AG20443 (cell line): ENCODE measurements at places on chromosomes 7 and 10.

- no peak for DNase-seq
Measured at GRCh38 chr7:123929655-123930054, 4.6 kb downstream of the SPAM1 start.

DNA sequence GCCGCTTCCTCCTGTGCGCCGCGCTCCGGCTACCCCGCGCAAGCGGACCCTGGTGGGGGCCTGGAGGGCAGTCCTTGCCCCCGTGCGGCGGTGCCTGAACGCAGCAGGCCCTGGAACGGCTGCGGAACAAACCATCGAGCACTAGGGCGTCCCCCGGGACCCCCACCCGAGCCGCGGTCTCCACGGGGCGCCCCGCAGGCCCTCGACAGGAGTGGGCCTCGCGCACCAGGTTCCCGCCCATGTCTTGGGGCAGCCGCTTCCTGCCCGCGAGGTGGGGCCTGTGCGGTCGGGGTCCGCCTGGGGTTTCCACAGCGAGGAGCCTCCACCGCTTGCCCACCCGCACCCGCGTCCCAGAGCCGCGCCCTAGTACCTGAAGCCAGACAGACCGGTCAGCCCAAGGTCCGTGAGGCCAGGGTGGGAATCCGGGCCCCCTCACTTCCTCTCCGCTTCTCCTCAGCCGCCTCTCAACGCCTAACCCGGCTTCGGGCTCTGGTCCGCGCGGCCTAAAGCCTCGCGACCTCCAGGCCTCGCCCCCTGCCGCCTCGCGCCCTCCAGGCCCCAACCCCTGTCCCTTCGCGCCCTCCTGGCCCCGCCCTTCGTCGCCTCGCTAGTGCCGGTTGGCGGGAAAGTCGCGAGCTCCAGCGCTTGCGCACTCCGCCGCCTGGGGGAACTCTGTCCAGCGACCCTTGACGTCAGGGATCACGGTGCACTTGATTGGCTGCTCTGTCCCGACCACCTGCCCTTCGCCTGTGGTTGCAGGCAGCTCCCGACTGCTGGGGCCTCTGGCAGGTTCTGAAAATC is 7.0 kb upstream of the GBX1 start:
- DNase-seq, result peak; percentile 55

DNA sequence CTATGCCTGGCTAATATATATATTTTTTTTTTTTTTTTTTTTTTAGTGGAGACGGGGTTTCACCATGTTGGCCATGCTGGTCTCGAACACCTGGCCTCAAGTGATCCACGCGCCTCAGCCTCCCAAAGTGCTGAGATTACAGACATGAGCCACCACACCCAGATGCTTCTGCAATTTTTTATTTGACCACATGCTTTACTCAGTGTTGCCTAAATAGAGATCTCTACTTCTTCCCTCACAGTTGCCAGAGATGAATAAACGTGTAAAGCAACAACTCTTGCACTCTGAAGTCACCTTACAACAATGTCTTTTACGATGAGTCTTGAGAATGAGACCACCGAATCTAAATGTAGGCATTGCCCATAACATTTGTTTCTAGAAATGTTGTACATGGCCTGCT is 107.9 kb upstream of the FRMD4A start:
- DNase-seq, result no peak

GRCh38 chr7:66339141-66339540 is 134.0 kb downstream of the TPST1 start:
- no peak for DNase-seq

GRCh38 chr10:14554091-14554490 is 220.6 kb downstream of the FAM107B start:
- no peak for DNase-seq

DNA sequence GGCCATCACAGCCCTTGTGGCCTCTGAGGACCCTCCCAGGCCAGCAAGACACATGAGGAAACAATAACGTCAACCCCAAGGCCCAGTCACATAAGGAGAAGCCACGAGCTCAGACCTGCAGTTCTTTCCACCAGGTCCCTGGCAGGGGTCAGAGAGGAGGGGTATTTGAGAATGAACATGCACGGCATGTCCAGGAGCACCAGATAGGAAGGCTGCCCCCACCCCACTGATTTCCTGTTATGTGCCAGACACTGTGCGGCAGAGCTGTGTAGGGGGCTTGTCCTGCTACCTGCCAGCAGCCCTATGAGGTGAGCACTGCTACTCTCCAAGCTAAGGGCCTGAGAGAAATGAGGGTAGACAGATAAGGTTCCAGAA is 40.7 kb upstream of the ZMIZ1 start:
- DNase-seq, result no peak

- DNase-seq, result no peak
Measured at GRCh38 chr7:149199234-149199995, 4.1 kb downstream of the ZNF282 start.

- DNase-seq, result no peak
Measured at GRCh38 chr7:91343996-91344629, 79.9 kb downstream of the FZD1 start.

GRCh38 chr7:157757776-157758467 is 421.1 kb downstream of the DNAJB6 start:
- no peak for DNase-seq

- no peak for DNase-seq
Measured at GRCh38 chr10:71748671-71749191, 24.6 kb downstream of the VSIR start.

DNA sequence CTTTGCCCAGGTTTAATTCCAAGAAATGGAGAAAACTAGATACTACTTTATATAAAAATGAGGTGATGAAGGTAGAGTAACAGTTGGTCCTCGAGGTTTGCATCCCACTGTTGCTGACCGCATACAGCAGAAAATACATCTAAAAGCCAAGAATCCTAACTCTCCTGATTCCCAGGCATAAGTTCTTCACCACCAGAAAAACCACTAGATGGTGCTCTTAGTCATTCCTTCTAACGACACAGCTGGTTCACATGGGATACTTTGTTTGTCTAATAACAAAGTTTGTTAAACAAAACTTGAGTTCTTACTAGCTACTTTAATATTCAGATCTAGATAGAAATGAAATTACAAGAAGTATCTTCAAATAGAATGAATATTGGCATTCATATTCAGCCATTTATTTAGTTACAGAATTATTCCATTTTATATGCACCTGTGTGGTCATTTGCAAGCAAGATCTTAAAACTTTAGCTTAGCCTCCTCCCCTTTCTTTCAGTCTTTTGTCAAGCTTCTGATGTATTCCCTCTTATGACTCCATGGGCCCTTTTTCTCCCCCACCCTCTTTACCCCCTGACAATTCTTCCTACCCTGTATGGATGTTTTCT is 54.1 kb upstream of the CYP26C1 start:
- DNase-seq, result peak; percentile 61

GRCh38 chr7:94030634-94031033 is 26.5 kb upstream of the BET1 start:
- no peak for DNase-seq

DNA sequence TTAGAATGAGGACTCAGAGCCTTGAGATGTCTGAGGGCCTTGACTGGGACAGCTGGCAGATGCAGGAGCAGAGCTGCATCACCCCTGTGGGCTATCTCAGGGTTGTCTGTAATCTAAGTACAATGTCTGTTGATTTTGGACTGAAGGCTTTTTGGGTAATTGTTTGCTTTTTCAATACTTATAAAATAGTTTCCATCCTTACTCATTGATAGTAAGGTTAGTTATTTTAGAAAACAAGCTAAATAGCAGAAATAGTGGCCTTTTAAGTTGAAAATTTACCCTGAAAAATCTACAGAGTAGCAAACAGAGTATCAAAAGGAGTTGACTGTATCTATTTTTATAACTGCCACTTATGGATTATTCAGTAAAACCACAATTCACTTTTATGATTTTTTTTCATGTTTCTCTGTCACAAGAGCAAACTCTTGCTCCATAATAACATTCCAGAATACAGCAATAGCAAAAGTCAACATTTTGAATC is 179.7 kb downstream of the CFTR start:
- no peak for DNase-seq
